Activated CD4-positive, alpha-beta T cell treated with anti-CD3 and anti-CD28 coated beads, Interleukin-2, amount 10 ng/mL, durations not matched to agents 7 days and 5 days (primary cell): ENCODE measurements at places on chromosomes 6 and 20. TPM values are rescaled to one million over a fixed set of nuclear protein-coding genes. Genes with fewer than 3 reads are reported as not detected.

Gene HLA-F
- total RNA-seq, result 372 TPM

Gene HFE
- 3.0 TPM for total RNA-seq

Gene TFB1M
- total RNA-seq, result 26.5 TPM

Gene ZC3H12D
- 10.7 TPM for total RNA-seq

Gene ADAT2
- total RNA-seq, result 19.1 TPM

Gene MDFI
- total RNA-seq, result not detected

Gene FBXO9
- 72.9 TPM for total RNA-seq

Gene MYB
- 12.6 TPM for total RNA-seq

Gene CLPSL1
- total RNA-seq, result not detected

Gene TSBP1
- total RNA-seq, result not detected

Gene LPA
- not detected for total RNA-seq

Gene PFDN6
- total RNA-seq, result 57.0 TPM

Gene CDH4
- not detected for total RNA-seq

Gene OPN5
- not detected for total RNA-seq

Gene TOX2
- total RNA-seq, result 1.5 TPM

Gene BEND6
- not detected for total RNA-seq

Gene SLC17A2
- not detected for total RNA-seq

Gene NHLRC1
- total RNA-seq, result 0.08 TPM

Gene FAM209B
- total RNA-seq, result 1.9 TPM

Gene PRICKLE4
- not detected for total RNA-seq

Gene RAET1E
- not detected for total RNA-seq

Gene APCDD1L
- total RNA-seq, result not detected

Gene TMEM217
- 1.3 TPM for total RNA-seq

Gene FAM83C
- total RNA-seq, result not detected

Gene RSPH9
- not detected for total RNA-seq
